ENCODE measurements at places on chromosomes 3 and 15.

- DNase-seq: no peak
Observed at GRCh38 chr3:40901298-40901697, 298.0 kb upstream of the CTNNB1 start.

DNA sequence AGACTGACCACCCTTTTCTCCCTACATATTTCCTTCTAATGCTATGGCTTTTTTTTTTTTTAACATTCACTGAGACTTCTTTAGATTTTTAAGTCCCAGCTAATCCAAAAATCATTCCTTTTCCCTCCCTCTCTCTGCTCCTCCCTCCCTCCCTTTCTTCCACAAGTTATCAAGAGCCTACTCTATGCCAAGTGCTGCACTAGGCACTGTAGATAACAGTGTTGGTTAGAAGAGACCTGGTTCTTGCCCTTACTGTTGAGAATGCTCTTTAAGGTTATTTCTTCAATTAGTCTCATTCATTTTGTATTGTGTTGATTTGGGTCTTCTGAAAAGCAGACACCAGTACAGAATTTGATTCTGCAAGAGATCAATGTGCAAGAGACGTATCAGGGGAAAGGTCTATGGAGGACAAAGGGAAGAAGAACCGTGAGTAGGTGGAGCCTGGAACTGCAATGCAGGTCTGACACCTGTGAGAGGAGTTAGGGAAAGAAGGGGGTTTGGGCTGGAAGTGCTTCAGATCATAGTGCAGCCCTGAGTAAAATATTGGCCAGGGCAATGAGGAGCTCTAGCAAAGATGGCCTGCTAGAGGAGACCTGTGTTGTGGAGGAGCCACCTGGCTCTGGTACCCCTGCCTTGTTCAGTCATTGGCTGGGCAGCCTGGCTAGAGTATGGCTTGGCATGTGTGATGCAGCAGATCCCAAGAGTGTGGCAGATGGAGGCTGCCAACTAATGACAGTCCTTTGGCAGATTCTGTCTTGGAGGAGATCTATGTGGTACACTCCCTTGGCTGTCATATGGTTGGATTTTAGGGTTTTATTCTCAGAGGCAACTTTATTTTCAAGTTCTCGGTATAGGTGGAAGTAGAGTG is 9.7 kb upstream of the PCOLCE2 start:
- no peak for DNase-seq

- no peak for DNase-seq
Observed at GRCh38 chr3:184656829-184657681, 54.8 kb downstream of the MAGEF1 start.

- no peak for DNase-seq
Observed at GRCh38 chr3:193843474-193844301, 250.7 kb downstream of the OPA1 start.

- DNase-seq: no peak
Observed at GRCh38 chr3:149815321-149815720, 2.3 kb downstream of the RNF13 start.

DNA sequence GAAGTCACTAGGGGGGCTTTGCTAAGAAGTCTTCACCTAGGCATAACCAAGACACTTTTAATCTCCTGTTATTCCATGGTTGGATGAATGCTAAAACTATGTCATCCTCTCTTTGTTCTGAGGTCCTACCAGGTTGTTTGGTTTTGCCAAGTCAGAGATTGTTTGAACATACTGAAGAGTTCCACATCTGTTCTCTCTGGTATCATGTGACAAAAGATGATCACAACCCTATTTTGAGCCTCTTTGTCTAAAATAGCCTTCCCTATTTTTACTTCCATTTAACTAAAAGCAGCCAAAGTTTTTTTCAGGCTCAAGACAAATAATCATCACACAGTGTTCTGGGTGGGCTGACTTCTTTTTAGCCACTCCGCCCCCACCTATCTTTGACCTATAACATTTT is 218.4 kb upstream of the LMCD1 start:
- DNase-seq: no peak

- no peak for DNase-seq
Observed at GRCh38 chr3:149120051-149120972, 9.1 kb upstream of the HPS3 start.

DNA sequence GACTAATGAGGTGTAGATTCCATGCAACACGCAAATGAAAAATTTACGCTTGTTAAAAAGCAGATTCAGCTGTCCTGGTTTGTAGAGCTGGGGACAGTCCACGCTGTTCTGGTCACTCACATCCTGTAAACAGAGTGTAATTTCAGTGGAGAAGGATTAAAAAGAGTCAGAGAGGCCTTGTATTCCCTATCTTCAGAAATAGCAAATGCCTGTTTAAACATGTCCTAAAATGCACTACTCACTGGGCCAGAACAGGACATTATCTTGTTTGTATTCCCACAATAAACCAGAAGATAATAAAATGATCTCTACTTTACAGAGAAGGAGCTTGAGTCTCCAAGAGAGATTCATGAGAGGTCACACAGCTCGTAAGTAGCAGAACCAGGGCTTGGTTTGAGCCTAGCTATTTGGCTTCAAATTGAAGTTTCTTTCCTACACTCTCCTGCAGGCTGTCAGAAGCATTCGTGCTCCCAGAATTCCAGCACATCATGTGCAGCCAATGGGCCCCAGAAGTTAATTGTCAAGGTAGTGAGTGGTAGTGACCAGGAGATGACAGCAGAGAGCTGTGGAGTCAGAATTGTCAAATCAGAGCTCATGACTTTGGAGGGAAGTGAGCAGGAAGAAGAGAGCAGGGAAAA is 242.5 kb downstream of the ATP8B4 start:
- peak; percentile 2 for DNase-seq

- no peak for DNase-seq
Observed at GRCh38 chr3:125381314-125381713, 6.2 kb upstream of the ZNF148 start.

DNA sequence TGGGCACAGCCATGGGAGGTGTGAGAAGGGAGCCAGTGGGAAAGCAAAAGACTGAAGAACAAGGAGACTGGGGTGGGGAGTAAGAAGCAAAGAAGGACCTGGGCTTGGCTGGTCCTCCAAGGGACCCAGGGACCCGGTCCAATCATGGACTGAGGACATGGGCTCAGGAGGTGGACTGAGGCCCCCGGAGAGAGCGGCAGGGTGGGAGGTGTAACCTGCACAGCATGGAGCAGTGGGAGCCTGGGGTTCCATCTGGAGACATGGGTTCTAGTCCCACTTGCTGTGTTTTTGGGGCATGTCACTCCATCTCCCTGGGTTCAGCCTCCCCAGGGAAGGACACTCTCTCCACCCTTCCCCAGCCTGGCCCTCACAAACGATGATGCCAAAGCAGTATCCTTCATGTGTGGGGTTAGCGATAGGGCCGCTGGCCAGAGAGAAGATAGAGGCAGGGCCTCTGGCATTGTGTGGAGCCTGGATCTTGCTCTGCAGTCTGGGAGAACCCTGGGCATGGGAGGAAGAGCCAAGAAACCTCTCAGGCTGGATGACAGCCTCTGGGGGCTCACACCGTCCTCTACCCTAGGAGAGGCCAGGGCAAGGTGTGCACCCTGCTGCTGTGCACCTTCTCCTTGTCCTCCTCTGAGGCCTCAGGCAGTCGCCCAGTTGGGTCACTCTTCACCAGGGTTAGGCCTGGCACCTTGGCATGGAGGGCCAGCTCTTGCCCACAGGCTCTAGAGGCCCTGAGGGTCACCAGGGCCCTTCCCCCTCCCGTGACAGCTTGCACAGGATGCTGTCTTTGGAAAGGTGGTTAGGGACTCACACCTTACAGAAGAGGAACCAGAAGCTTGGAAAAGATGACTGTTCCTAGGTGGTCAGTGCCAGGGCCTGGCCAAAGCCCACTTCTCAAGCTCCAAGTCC is 26.0 kb downstream of the FBXW12 start:
- no peak for DNase-seq

- DNase-seq: peak; percentile 91
Observed at GRCh38 chr3:46947981-46948791, 28.4 kb downstream of the CCDC12 start.

DNA sequence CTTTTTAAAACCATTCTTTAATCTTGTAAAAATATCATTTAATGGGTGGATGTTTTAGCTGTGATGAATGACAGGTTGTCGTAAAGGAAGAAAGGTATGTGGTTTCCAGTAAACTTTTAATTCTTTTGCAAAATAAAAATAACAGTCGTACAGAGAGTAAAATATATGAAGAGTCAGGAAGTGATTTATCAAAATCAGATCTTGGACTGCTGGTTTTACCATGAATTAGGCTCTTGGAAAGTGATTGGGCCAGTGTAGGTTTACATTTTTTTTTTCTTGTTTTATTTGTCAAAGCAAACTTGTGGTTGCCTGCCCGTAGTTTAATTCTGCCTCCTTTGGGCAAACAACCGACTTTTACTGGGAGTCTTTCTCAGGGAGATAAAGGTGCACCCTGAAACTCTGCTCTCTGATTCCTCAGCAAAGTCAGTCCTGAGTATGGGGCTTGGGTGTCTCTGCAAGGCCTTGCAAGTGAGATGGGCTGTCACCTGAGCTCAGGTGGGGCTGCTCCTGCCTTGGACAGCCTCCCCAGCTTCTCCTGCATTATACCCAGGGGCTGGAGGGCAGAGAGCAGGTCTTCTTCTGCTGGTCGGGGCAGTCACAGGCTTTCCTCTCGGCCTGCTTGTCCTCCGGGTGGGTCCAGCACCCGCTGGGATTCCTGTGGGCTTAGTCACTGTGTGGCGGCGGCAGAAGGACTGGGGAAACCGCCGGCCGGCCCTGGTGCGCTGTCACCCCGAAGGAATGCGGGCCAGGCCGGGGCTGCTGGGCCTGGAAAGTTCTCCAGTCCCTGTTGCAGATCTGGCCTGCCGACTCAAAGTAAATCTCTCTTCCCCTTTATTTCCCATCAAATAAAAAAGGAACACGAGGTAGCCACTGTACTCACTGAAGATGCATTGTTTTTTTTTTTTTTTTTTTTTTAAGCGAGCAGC is 79.0 kb downstream of the IGF1R start:
- no peak for DNase-seq

DNA sequence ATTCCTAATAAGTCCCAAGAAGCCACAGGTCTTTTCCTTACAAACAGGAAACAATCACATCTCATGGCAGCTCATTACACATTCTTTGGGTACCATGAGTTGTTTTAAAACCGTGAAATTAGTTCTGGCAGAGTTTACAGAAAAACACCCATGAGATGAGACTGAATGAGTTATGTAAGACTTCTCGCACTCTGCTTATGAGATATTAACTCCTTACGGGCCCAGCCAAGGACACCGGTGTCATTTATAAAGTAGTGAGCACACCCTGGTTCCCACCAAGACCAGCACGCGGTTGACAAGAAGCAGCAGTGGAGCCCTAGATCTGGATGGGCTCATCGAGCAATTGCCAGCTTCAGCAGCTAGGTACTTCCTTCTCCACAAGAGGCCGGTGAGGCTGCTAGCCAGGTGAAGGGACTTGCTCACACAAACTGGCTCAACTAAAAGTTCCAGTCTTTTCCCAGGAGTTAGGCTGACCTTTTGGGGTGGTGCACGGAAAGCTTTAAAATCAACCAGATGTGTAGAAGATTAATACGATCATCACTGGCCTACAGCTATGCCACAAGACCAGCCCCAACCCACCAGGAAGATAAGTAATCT is 318.6 kb upstream of the ICE2 start:
- no peak for DNase-seq

Measured in CD8-positive, alpha-beta T cell (primary cell).